Endothelial cell (in vitro differentiated cells): ENCODE measurements at places on chromosomes 5 and 9. TPM values are rescaled to one million over a fixed set of nuclear protein-coding genes. Genes with fewer than 3 reads are reported as not detected.

The TAF1L gene
- total RNA-seq = not detected

GRCh38 chr9:121300283-121301119 lies 32.5 kb downstream of the GSN start:
- peak overlapping the region; percentile 71 for H3K27ac ChIP-seq
- H3K4me3 ChIP-seq = peak overlapping the region; percentile 92
- peaks cover 14% of the 10 kb centered on the region for H3K36me3 ChIP-seq
- no peak for DNase-seq
- peaks cover 18% of the 10 kb centered on the region for H3K4me1 ChIP-seq

- DNase-seq = no peak
- peaks cover 1% of the 10 kb centered on the region for H3K27me3 ChIP-seq
- peaks cover 3% of the 10 kb centered on the region for H3K36me3 ChIP-seq
- H3K27ac ChIP-seq = no peak overlapping the region
Measured at GRCh38 chr5:80667384-80667783, 12.6 kb upstream of the DHFR start.

GRCh38 chr5:141574122-141574510 lies 44.7 kb downstream of the DIAPH1 start:
- DNase-seq = no peak
- H3K27ac ChIP-seq = no peak overlapping the region

GRCh38 chr5:170471551-170472178 lies 32.2 kb upstream of the KCNIP1 start:
- H3K4me3 ChIP-seq = no peak overlapping the region
- no peak for DNase-seq
- H3K27me3 ChIP-seq = no peaks in the 10 kb centered on the region
- peaks cover 22% of the 10 kb centered on the region for H3K4me1 ChIP-seq
- no peak overlapping the region for H3K27ac ChIP-seq

The ASB6 gene
- 26.2 TPM for total RNA-seq

- H3K4me3 ChIP-seq = no peak overlapping the region
- peaks cover 5% of the 10 kb centered on the region for H3K4me1 ChIP-seq
- H3K36me3 ChIP-seq = no peaks in the 10 kb centered on the region
- DNase-seq = no peak
- peaks cover under 1% of the 10 kb centered on the region for H3K27me3 ChIP-seq
Measured at GRCh38 chr9:108724122-108724521, 131.7 kb downstream of the ACTL7B start.

The OXCT1 gene
- 6.5 TPM for total RNA-seq

DNA sequence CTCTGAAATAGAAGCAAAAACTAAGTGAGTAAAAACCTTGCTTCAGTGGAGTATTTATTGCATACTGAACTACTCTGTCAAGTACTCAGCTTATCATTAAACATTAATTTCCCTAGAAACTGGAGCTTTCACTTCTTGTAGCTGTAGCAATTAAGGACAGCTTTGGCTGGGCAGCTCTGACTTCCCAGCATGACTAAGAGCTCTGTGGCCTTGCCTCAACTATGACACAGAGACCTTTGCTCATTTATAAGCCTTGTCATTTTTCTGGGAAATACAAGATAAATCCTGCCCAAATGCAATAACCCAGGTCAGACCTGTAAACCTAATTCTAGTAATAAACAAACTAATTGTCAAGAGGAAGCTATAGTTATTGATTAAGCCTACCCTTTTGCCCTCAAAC lies 65.4 kb upstream of the STK32A start:
- no peaks in the 10 kb centered on the region for H3K27me3 ChIP-seq
- no peak overlapping the region for H3K27ac ChIP-seq
- H3K4me3 ChIP-seq = no peak overlapping the region
- H3K36me3 ChIP-seq = no peaks in the 10 kb centered on the region
- no peaks in the 10 kb centered on the region for H3K4me1 ChIP-seq
- DNase-seq = no peak

- H3K27ac ChIP-seq = no peak overlapping the region
- H3K36me3 ChIP-seq = peaks cover 3% of the 10 kb centered on the region
- DNase-seq = no peak
- peaks cover 34% of the 10 kb centered on the region for H3K27me3 ChIP-seq
- no peak overlapping the region for H3K4me3 ChIP-seq
Measured at GRCh38 chr5:3596261-3596825, 711 bp downstream of the IRX1 start.
